Right hindlimb (tissue), 1 donor: ENCODE measurements at places on chromosomes 6 and 20.

DNA sequence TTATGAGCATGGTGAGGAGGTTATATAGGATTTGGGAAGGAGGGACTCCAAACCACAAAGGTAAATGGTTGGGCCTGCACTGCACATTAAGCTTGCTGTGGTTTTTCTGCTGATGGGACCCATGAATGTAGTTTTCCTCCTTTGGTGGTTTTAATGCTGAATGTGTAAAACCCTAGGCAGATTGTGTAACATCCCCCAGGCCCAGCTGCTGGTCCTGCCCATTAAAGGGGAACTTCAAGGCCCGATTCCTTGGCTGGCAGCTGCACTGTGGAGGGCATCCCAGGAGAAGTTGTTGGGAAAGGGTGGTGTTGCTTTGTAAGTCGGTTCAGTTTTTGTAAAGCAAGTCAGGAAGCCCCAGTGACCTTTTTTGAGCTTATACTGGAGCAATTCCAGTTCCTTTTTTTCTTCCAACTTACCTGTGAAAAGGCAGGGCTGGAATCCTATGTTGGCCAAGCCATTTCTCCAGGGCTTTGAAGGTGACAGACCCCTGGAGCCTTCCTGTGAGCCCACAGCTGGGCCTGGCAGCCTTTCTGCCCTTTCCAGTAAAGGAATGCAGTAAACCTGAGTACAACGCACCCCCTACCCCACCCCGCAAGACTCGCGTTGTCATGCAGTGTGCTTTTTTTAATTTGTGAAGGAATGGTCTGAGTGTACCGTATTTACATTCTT lies 43.1 kb upstream of the NAA20 start:
- DNase-seq: peak; percentile 78

DNA sequence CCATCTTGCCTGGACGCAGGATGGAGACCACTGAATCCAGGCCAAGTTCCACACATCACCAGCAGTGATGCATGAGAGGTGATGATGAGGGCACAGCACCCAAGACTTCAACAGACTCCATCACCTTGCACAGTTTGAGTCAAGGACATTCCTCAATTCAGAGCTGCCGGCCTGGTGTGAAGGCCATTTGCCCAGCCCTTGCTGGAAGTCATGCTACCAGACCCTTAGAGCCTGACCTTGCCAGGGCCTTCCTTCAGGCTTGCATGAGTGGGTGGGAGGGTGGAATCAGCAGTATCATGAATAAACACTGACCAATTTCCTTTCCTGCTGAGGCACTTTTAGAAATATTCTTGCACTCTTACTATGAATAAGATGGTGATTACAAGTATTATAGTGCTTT lies 130.2 kb upstream of the SSTR4 start:
- DNase-seq: no peak

- peak; percentile 20 for DNase-seq
Measured at GRCh38 chr6:47094241-47094925, 52.3 kb upstream of the ADGRF1 start.

GRCh38 chr20:35506872-35507638 lies 22.4 kb downstream of the C20orf173 start:
- no peak for DNase-seq

DNA sequence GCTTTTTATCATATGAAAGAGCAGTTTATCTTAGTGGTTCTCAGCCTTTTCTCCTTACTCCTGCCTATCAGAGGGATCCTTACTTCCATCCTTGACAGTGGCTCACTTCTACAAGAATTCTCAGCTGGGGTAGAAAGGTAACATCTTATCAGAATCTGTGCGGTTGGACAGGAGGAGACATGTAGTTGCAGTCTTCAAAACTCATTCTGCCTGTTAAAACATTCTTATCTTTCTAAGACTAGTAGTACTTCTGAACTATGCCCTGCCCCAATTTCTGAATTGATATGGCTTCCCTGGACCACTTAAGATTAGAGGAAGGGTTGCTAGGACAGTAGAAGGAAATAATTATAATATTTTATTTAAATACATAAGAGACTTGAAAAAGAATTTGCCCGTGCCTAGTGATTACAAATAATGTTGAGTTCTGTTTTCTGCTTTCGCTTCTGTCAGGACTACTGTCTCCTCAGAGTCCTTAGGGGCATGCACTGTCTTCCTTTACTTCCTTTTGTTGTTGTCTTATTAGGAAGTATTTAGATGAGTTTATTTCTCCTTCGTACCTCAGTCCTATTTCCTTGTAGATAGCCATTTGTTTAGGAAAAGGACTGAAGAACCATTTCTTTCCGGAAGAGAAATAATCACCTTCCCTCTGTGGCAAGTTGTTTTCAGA lies 24.9 kb downstream of the BLTP3A start:
- DNase-seq: no peak

- no peak for DNase-seq
Measured at GRCh38 chr6:125623085-125623484, 126.3 kb upstream of the HEY2 start.

DNA sequence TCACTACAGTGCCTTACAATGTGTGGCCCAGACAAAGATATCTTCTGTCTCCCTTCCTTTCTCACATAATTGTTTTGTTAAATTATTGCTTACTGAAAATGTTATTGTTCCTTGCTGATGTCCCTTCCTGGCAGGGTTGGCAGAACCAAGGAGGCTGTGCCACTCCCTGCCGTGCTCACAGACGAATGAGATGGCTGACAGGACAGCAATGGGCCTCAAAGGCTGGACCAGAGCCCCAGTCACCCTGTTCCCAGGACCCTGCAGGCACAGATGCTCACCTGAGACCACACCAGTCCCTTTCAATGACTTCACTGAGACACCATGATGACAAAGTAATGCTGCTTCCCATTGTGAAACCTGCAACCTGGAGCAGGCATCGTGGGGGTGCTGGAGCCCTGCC lies 375.1 kb downstream of the HACE1 start:
- DNase-seq: no peak

DNA sequence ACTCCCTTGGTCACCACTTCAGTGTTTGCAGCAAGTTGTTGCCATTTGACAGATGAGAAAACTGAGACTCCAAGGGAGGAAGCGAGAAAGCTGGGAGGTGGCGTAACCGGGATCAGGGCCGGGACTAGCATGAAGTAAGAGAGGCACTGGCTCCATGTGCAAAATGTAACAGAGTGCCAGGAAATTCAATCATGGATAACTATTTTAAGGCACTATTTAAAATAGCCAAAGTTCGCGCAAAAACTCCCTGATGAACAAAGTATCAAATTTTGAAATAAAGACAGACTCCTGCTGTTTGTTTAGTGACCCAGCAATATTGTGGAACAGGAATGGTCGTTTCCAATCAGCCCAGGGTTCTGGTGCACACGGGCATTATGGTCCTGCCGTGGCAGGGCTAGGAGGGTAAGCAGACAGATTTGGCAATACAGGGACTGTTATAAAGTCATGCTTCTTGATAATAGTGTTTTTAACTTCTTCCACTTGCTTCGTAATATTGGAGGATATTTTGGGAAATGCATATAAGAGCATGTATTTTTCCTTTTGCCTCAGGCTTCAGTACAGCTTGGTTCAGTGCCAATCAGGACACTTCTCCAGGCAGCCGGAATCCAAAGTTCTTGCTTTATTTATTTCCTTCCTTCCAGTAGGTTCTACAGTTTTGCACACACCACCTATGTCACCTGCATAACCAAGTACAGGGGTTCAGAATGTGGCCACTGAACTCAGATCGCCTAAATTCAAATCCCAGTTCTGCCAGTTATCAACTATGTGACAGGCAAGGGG lies 141.6 kb downstream of the EYA2 start:
- DNase-seq: no peak

GRCh38 chr6:48671505-48671904 lies 560.5 kb upstream of the PTCHD4 start:
- no peak for DNase-seq

DNA sequence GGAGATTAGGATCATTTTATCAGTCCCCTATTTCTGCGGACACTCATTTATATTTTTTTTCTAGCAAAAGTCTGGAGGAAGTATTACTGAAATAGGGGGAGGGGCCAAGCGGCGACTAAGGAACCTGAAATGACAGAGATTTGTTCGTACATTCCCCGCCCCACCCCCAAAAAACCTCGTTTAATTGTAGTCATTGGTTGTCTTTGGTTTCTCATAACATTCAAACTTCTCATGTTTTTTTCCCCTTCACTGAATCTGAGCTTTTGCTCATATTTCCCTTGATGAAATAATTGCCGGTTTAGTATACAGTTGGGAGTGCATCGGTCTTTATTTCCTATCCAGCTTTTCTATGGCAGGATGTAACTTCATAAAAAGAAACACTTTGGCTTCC lies 768 bp upstream of the FYN start:
- DNase-seq: peak; percentile 42

DNA sequence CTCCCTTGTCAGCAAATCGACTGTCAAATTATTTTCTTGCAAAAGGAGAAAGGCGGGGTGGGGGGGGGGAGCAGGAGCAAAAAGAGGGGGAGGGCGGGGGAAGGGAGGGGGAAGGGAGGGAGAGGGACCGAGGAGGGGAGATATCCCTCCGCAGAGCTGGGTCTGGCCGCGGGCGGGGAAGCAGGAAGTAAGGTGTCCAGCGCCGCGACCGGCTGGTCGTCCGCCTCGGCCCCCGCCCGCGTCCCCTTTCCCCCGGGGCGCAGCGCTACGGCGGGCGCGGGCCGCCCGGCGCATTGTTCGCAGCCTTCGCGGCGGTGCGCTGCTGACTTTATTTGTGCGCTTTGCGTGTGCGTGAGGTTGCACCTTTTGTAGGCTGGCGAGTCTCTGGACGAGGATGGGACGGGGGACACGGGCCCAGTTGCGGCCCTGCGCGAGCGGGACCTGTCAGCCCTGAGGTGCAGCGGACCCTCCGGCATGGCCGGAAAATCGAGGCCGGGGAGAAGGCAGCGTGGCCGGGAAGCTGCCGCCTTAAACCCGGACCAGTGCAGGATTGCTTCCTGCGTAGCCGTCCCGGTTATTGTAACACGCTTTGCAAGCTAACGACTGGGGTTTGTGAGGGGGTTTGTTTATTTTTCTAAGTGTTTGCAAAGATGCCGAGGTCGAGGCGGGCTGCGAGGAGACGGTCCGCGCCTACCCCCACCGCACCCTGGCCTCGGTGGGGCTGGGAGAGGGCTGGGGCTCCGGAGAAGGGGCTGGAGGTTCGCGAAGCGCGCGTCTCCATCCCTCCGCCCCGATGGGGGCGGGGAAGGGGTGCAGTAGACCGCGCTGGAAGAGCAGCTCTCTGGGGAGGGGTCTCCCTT lies 675 bp upstream of the TRERF1 start:
- peak; percentile 90 for DNase-seq

GRCh38 chr20:6851136-6851535 lies 83.7 kb downstream of the BMP2 start:
- DNase-seq: no peak

GRCh38 chr6:152596726-152597125 lies 40.4 kb downstream of the SYNE1 start:
- no peak for DNase-seq

GRCh38 chr20:57957411-57958049 lies 247.7 kb upstream of the PMEPA1 start:
- no peak for DNase-seq

- no peak for DNase-seq
Measured at GRCh38 chr6:154580397-154581135, 70.1 kb upstream of the CNKSR3 start.

DNA sequence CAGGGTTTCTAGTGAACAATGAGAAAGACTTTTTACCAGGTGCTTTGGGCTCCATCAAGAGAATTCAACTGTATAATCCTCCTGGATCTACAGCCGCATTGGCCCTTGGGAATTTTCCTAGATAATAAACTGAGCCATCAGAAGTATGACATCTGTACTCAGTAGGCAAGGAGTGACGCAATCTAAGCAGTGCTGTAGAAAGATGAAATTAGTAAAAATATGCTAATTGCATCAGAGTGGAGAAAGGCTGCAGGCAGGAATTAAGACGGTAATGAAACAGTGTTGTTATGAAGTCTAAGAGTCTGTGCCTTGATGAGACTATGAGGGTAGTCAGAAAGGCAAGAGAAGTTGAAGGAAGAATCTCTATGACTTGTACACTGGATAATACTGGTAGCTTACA lies 507.9 kb upstream of the SOX4 start:
- DNase-seq: no peak

- no peak for DNase-seq
Measured at GRCh38 chr6:157533048-157533871, 152.3 kb downstream of the ZDHHC14 start.

DNA sequence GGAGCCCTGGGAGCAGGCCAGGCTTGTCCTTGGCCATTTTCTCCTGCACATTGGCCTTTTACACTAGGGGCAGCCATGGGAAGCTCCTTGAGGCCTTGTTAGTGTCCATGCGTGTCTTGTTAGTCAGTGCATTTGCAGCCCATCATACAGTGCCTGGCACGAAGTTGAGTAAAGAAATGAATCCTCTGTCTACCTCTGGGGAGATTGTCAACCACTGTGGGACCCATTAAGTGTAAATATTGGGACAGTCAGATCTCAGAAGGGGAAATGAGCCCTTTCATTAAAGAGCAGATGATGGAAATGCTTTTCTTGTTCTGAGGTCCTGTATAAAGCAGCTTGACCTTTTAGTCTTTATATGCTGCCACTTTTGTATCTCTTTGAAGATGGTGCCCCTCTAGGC lies 33.9 kb downstream of the SOBP start:
- no peak for DNase-seq

- DNase-seq: no peak
Measured at GRCh38 chr6:56556751-56557540, 85.7 kb downstream of the DST start.

DNA sequence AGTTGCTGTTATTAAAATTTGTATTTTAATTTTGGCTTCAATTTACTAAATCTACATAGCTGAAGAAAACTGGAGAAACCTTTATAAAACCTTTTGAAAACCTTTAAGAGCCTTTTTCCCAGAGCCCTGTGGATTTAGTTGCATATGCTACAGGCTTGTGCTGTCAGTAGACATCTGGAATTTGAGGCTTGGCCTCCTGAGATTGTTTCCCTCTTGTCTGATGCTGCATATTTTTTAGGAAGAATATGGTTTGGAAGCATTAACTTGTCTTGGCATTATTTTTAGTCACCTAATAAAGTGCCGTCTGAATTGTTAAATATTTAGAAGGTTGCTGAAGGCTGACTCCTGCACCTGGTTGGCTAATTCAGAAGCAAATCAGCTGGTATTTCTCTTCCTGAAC lies 369.4 kb downstream of the UTRN start:
- no peak for DNase-seq

DNA sequence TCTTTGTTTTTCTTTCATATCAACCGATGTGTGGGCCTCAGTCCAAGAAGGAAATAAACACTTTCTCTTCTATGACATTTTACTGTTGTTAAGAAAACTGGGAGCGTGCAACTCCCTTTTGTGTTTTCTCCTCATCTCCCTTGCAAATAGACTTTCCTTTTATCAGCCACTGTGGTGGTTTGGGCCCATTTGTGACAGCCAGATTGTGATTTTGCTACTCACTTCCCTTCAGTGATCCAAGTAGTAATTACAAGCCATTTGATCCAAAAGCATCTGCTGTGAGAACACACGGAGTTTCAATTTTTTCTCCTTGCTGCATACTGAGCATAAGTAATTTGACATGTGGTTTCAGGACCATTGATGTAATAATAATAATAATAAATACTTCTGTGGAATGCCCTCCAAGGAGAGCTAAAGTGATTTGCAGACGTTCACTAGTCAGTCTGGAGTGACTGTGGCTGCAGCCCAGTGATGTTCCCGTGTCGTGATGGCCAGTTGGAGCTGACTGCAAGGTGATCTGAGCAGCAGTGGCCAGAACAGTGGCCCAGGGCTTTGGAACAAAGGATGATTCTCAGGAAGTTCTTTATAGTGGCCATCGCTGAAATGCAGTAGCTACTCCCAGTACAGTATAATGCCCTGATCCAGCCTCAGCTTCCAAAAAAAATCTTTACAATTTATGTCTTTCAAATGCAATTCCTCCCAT lies 91.9 kb upstream of the CLDN20 start:
- DNase-seq: peak; percentile 64
